ENCODE measurements at places on chromosomes 3 and 15.
A peak's percentile ranks its signal among the peaks of the same experiment; 100 is the strongest.

DNA sequence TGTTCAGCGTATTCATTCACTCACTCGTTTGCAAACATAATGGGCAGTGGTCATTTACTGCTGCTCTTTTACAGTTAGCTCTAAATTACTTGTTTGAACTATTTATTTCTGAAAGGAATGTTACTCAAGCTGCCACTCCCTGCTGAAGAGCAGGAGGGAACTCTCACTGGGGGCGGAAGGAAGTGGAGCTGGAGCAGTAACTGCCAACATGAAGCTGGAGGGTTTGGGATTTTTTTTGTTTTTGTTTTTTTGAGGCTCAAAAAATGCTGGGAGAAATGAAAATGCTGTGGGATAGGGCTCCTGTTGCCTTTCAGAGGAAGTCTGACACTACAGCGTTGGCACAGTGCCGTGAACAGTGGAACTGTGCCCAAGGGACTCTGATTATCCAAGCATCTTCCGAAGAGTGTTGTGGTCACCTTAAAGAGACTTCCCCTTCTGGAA, 44.1 kb downstream of the SENP2 start:
- DNase-seq = peak; percentile 65

DNA sequence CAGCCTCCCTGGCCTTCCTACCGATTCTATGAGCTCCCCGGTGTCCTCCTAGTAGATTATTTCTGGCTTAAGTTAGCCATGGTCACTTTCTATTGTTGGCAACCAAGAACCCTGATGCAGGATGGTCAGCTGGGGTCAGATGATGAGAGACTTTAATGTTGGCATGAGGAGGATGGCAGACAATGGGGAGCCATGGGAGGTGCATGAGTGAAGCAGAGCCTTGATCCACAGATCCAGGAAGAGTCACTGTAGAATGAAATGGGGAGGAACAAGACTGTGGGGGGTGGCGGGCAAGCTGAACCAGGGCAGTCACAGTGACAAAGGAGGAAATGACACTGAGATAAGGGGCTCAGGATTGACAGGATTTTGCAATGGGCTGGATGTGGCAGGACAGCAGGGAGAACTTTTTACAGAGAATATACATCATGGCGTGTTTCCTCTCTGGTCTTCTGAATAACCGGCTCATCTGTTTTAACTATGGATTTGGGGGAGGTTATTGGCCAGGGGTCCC, 60.9 kb downstream of the RPLP1 start:
- no peak for DNase-seq

- no peak for DNase-seq
Measured at GRCh38 chr15:36210426-36210825, 369.0 kb upstream of the CDIN1 start.

DNA sequence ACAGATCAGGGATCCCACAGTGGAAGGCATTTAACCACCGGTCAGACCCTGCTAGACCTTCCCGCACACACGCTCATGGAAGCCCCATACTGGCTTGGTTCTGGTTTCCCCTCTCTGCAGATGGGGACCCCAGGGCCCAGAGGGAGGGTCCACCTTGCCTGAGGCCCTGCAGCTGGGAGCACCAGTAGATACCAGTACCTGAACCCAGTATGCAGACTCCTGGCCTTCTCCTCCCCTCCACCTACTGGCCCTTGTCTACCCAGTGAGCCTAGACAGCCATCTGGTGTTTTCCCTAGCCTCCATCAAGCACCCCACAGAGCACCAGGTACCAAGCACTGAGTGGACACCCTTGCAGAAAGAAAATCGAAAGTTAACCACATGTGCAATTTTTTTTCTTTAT, 65.1 kb downstream of the MEGF11 start:
- DNase-seq = peak; percentile 93

DNA sequence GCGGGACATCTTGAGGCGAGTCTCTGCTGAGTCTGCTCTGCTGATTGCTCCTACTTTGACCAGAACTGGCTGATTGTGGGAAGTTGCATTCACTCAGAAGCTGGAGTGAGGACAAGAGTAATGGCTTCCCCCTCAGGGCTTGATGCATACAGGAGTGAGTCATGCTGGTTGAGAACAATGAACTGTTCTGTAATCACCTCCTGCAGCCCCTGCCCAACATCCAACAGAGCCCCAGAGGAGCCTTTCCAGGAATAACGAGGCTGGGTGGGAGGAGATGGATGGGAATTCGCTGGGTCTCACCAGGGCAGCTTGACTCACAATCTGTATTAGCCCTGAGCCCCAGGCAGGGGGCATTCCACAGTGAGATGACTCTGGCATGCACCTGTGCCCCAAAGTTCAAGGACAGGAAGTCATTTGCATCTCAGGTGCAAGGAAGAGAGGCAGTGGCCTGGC, 85.0 kb downstream of the RAB11A start:
- peak; percentile 99 for DNase-seq

- DNase-seq = no peak
Measured at GRCh38 chr3:43076857-43077256, 29.0 kb downstream of the POMGNT2 start.

GRCh38 chr15:69860921-69861320, 236.8 kb downstream of the TLE3 start:
- no peak for DNase-seq

DNA sequence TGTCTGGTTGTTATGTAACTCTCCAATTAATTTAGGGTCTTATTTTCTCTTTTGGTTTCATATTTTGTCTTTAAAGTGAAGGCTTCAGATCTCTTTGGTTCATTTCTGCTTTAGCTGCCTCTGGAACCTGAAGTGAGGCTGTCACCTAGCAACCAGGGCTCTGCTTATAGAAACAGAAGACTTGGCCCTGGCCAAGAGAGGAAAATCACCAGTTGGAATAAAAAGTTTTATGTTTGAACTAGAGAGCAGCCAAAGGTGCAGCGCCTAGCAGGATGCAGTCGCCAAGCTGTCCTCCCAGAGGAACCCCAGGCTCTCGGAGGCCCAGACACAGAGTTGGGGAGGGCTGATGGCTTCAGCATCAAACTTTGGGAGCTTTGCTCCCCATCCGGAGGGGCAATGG, 41.1 kb downstream of the LYZL4 start:
- peak; percentile 2 for DNase-seq

- DNase-seq = no peak
Measured at GRCh38 chr3:193812078-193812725, 219.2 kb downstream of the OPA1 start.

- DNase-seq = no peak
Measured at GRCh38 chr15:81548365-81549130, 174.5 kb upstream of the TMC3 start.

DNA sequence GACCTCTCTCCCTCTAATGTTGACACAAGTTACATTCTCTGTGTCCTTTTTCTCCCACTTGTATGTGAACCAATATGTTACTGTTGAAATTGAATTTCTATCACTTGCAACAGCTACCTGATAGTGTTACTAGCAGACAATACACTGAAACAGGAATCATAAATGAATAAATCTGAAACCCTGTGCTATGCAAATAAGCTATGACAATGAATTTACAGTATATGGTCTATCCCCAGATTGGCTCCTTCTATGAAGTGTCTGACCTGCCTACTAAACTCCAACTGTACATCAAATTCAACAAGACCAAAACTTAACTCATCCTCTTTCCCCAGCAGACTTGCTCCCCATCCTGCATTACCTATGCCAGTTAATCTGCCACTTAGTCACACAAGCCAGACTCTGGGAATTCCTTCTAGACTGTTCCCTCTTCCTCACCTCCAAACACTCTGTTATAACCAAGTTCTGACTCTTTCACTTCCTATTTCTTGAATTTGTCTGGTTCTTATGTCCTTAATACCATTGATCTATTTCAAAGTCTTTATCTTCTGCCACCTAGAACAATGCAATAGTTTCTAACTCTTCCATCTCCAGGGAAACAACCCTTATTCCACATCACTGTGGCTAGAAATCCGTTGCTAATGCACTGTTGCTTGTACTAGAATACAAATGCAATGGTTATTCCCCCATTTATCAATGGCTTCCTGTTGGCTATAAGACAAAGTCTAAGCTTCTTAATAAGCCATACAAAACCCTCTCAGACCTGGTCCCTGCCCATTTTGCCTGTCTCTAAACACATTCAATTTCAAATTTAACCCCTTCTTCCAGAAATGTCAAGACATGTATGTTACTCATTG, 13.4 kb upstream of the ZNF639 start:
- no peak for DNase-seq

GRCh38 chr3:177528306-177529070, 331.2 kb upstream of the TBL1XR1 start:
- no peak for DNase-seq

DNA sequence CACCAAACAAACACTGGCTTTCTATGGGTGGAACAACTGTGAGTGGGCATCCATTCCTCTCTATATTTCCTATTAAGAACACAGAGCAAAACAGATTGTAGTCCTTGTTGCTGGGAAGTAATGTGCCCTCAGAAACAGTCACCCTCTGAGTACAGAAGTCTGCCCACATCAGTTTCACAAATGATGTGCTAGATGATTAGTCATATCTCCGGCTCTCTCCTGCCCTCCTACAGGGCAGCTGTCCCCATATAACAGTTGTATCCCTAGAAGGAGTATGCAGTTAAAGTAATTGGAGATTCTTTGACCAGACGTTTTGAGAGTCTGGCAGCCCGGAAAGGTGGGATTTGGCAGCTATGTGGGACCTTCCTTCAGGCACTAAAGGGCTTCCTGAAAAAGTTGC, 159.9 kb downstream of the APBA2 start:
- peak; percentile 14 for DNase-seq

GRCh38 chr15:63759752-63760151, 74.0 kb downstream of the HERC1 start:
- no peak for DNase-seq

All from NCI-H69 (cell line).